Right renal cortex interstitium (tissue), 3 donors: ENCODE measurements at places on chromosomes 4 and X. TPM values are rescaled to one million over a fixed set of nuclear protein-coding genes. Genes with fewer than 3 reads are reported as not detected.
A peak's percentile ranks its signal among the peaks of the same experiment; 100 is the strongest.

DNA sequence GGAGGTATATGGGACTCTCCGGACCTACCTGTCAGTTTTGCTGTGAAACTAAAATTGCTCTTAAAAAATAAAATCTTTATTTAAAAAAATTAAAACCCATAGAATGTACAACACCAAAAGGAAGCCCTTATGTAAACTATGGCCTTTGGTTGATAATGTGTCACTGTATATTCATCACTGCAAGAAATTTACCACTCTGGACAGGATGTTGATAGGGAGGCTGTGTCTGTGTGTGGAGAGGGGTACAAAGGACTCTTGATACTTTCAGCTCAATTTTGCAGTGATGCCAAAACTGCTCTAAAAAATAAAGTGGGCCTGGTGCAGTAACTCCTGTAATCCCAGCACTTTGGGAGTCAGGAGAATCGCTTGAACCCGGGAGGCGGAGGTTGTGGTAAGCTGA is 2.9 kb upstream of the ZMYM3 start:
- DNase-seq: no peak

- peak; percentile 7 for DNase-seq
These were observed 328.7 kb downstream of the GABRG1 start for GRCh38 chr4:45795135-45795534.

GRCh38 chr4:95548738-95549245 is at the start of gene UNC5C:
UNC5C (minus strand) TSS chr4:95548973.
- DNase-seq: no peak

MAGEB2 gene
- polyA plus RNA-seq: not detected

SCML1 gene
- polyA plus RNA-seq: 15.9 TPM

DNA sequence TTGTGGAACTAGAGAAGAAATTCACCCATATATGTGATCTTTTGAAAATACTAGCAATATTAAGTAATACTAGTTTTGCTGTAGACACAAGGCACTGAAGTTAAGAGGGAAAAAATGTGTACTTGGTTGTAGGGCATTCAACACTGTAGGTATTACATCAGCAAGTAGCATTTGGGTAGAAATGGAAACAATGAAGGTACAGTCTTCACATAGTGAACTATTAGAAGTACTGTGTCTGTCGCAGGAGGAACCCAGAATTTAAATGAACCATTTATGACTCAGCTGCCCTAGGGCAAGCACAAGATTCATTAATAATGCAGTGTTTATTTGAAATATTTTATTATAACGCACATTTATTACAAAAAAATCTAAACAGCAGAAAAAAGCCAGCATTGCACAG is 572.7 kb upstream of the TENM3 start:
- no peak for DNase-seq

NSG1 gene
- 5.1 TPM for polyA plus RNA-seq

- DNase-seq: no peak
These were observed 857.4 kb upstream of the HTR2C start for GRCh38 chrX:113726466-113726865.

DNA sequence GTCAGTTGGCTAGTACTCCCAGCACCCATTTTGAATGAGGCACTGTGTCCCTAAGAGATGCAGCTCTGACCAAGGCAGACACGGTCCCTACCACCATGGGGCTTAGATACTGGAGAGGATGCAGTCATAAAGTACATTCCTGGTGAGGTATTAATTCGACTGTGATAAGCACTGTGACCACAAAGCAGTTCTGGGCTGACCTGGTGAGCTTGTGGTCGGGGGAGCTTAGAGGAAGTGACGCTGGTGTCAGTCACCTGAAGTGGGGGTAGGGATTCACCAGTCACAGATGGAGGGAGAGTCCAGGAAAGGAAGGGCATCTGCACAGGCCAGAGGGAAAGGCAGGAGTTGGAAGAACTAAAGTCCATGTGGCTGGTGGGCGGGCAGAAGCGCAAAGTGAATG is 15.8 kb upstream of the CLTRN start:
- no peak for DNase-seq

COL25A1 gene
- 20.0 TPM for polyA plus RNA-seq

PHKA1 gene
- 5.0 TPM for polyA plus RNA-seq

DUSP21 gene
- polyA plus RNA-seq: not detected
